ENCODE measurements at places on chromosomes 5 and 9.

GRCh38 chr5:124453221-124454051, 293.0 kb downstream of the ZNF608 start:
- DNase-seq = no peak

- no peak for DNase-seq
These were observed 26.7 kb downstream of the XRCC4 start for GRCh38 chr5:83104021-83104420.

DNA sequence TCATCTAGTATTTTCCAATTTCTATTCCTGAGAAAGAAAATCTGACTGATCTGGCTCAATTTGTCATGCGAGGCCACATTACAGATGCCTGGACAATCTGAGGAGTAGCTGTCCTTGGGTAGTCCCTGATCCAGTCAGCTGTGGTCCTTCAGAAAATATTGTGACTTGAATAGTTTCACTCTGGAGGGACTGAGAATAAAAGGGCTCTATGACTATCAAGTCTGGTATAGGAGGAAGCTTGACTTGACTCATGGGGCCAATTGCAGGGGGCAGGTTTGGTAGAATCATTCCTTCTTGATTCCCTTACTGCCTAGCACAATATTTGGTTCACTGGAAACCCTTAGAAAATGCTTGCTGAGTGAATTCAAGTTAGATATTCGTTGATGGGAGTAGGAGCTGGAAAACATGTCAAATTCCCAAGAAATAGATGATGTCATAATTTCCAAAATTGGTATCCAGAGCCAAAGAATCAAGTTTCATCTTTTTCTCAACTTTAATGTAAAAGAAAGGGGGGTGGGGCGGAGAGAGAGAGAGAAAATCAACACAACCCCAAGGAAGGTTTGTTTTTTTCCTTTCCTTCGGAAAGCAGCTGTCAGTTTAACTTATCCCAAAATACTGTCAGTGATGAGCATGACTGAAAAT, 32.4 kb upstream of the STX17 start:
- no peak for DNase-seq

- no peak for DNase-seq
These were observed 180.7 kb upstream of the TLE4 start for GRCh38 chr9:79390781-79391770.

- no peak for DNase-seq
These were observed 182.6 kb downstream of the ASTN2 start for GRCh38 chr9:117232281-117232680.

DNA sequence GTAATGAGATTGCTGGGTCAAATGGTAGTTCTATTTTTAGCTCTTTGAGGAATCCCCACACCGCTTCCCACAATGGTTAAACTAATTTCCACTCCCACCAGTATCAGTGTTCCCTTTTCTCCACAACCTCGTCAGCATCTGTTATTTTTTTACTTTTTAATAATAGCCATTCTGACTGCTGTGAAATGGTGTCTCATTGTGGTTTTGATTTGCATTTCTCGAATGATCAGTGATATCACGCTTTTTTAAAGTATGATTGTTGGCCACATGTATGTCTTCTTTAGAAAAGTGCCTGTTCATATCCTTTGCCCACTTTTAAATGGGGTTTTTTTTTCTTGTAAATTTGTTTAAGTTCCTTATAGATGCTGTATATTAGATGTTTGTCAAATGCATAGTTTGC, 73.5 kb downstream of the MTAP start:
- DNase-seq = no peak

GRCh38 chr5:116404016-116404415, 170.6 kb downstream of the SEMA6A start:
- DNase-seq = no peak

GRCh38 chr5:124962111-124962510, 215.7 kb upstream of the ZNF608 start:
- DNase-seq = no peak

- DNase-seq = no peak
These were observed 8.5 kb upstream of the MGAT1 start for GRCh38 chr5:180810959-180811622.

DNA sequence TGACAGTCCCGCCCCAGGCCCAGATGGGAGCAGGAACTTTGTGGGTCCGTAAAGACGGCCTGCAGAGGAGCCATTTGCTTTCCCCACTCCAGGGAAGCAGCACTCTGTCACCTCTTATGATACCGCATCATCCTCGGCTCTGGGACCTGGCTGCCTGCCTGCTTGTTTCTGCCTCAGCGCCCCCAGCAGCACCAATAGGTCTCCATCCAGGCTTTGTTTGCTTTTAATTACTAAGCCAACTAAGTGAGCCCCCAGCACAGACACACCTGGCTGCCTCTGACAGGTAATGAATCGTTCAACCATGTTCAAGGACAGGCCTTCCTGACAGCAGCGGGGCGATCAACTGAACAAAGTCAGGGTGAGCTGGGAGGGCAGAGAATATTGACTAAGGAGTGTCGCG, 141.4 kb downstream of the C5orf15 start:
- no peak for DNase-seq

- DNase-seq = no peak
These were observed 10.6 kb upstream of the SH3RF2 start for GRCh38 chr5:145925803-145926202.

DNA sequence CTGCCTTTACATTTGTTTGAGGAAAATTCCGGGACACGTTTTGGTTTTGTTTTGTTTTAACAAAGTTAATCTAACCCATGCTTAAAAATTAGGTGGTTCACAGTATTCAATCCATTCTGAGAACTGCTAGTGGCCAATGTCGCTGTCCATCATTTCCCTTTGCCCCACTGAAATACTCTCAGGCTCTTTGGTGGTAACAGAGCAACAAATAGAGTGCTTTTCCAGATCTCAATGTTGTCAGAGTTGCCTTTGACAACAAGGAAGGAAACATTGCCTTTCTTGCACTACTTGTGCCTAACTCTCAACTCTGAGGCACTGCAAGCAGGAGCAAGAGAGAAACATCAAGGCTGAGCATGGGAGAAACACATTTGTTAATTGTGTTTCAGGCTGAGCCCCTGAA, 154.0 kb downstream of the MCTP1 start:
- DNase-seq = no peak

GRCh38 chr5:130141659-130142320, 237.5 kb downstream of the CHSY3 start:
- DNase-seq = no peak

- DNase-seq = no peak
These were observed 225.6 kb downstream of the ARHGEF28 start for GRCh38 chr5:73851471-73852181.

- no peak for DNase-seq
These were observed 600.7 kb upstream of the PTGER4 start for GRCh38 chr5:40078898-40079575.

DNA sequence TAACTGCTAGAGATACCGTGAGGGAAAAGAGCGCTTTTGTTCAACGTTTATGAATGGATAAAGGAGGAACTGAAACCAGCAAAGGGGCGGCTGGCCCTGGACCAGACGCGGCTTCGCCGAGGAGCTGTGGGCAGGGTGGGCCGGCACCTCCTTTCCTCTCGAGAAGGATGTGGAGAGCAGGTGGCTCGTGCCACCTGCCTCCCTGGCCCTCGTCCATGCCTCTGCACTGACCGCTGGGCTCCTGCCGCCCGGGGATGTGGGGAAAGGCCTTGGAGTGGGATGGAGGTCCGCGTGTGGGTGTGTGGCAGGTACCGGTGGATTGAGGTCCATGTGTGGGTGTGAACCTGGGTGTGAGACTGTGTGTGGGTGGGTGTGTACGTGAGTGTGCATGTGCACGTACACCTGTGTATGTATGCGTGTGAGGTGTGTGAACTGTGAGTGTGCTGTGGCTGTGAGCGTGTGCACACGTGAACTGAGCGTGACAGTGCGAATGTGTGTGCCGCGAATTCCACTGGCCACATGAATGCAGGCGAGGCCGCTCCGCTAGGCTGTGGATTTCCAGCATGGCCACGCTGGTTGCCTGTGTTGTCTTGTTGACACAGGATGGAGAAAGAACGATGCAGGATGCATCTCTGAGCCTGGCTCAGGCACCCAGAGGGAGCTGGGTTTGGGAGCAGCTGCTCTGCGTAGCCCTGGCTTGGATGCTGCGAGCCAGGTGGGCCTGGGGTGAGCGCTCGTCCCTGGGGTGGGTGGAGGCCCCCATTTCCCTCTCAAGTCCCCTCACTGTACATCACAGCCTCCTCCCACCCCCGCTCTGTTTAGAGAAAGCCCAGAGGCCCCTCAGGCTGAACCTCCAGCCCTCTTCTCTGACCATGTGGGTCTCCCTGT, 4.4 kb upstream of the CEP72 start:
- no peak for DNase-seq

GRCh38 chr9:86585422-86586143, 231.4 kb upstream of the TUT7 start:
- no peak for DNase-seq

DNA sequence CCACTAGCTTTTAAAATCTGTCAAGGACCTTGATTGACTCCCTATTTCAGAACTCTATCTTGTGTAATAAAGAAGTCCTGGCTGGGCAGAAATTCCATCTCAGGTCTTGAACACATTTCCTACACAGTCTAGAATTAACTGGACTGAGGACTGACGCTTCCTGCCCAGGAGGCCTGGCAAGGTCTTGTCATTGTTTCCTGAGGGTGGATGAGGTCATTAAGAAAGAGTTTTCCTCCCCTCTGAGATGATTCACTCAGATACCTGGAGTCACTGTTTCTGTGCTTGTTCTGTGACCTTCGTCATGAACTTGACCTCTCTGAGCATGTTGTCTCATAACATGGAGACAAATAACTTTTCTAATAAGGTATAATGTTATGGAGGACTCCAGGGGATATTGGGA, 10.0 kb downstream of the MTAP start:
- no peak for DNase-seq

DNA sequence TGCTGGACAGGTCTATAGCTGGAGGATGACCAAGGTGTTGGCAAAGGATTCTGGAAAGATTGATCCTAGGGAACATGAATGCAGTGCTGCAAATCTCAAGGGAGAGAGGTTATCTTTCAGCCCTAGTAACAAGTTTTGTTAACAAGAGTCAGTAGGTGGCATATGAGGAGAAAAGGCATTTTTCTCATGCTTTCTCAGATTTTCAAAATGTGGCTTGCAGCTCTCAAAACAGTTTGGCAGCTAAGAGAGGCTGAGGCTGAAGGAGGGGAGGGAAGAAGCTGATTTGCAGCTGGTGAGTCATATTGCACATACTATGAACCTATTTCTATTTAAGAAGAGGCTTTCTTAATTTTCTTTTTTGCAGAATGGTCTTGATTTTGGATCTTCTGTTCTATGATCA, 64.3 kb upstream of the PCA3 start:
- DNase-seq = no peak

GRCh38 chr9:107260437-107261081, 22.5 kb upstream of the RAD23B start:
- no peak for DNase-seq

GRCh38 chr5:1394881-1395860, 50.1 kb downstream of the SLC6A3 start:
- no peak for DNase-seq

DNA sequence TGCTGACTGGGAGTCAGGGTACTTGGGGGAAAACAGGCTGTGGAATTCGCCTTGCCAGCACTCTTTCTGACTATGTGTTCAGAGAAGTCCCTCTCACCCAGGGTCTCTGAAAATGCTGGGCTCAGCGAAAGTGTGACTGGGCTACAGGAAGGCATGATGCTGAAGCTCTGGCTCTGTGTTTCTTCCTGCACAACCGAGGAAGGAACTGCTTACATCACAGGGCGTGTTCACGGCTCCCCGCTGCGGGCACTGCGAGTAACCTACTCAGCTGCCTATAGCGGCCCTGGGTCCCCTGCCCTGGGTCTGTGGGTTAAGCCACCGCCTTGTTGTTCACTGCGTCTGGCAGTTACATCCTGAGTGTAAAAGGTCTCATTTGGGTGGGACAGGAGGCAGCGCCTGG, 222.4 kb upstream of the IRX4 start:
- DNase-seq = no peak

DNA sequence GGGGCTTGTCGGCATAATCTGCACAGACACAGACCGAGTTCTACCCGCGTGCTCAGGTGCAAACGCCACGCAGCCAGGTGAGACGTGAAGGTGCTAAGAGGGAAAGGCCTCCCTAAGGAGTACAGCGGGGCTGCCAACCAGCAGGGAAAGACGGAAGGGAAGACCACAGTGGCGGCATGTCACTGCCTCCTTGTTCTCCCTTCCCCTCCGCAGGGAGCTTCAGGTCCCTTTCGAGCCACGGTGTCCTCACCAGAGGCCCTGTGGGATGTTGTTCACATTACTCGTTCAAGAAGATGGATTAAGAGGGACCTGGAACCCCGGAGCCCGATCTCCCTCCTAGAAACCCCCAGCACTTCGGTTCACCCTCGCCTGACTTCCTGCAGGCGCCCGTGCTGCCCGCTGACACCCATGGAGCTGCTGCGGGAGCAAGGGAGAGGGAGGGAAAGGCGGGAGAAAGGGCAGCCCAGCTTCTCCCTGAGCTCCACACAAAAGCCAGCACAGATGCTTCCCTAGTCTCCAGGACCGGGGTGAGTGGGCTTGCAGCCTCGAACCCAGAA, 686 bp downstream of the BRD9 start:
- no peak for DNase-seq

- no peak for DNase-seq
These were observed 21.7 kb downstream of the RMI1 start for GRCh38 chr9:84002344-84002743.

DNA sequence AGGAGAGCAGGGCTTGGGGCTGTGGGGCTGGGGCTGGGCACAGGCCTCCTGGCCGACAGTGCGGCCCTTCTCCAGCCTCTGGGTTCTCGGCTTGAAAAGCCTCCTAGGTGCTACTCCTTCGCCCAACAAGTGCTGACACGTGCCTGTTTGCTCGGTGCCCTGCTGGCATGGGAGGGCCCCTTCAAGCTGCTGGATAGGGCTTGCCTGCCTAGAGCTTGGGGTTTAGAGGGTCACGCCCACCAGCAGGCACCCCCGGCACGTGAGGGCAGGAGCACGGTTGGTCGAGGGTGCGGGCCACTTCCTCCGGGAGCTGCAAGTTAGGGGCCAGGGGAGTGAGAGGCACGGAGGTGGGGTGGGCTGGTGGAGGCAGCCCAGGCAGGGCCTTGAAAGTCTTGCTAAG, 106.2 kb downstream of the RXRA start:
- DNase-seq = no peak

DNA sequence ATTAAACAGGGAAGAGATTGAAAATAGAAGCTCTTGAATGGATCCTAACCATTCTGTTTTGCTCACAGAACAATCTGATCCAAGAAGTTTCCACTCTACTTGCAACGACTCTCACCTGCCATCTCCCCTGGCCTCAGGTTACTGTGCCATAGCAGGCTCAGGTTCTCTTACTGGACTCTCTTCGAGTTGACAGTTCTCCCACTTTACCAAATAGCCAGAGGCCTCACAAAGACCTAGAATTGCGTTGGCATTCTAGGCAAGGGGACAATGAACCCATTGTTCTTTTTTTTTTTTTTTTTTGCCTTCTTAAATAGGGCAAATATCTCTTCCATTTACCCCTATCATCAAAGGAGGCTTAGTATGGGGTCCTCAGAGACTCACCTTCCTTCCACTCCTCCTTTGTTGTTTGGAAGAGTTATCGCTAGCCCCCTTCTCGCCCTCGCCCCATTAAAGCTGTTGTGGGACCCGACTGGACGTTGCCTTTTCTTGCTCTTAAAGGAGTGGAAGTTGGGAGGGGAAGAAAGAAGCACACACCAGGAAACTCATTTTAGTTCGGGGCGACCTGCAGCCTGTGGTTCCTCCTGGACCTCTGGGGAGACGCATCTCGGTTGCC, 688 bp upstream of the PLPPR1 start:
- DNase-seq = no peak
